ENCODE measurements at places on chromosomes 12 and 14. TPM values are rescaled to one million over a fixed set of nuclear protein-coding genes. Genes with fewer than 3 reads are reported as not detected.

GARIN6 gene
- not detected for total RNA-seq

GRCh38 chr12:52367876-52368275 lies 595 bp upstream of the KRT85 start:
- no peak overlapping the region for H3K4me3 ChIP-seq
- peaks cover 14% of the 10 kb centered on the region for H3K4me1 ChIP-seq
- H3K27ac ChIP-seq, result no peak overlapping the region
- no peaks in the 10 kb centered on the region for H3K27me3 ChIP-seq
- H3K36me3 ChIP-seq, result no peaks in the 10 kb centered on the region

GRCh38 chr14:87952307-87953094 lies 40.5 kb downstream of the GALC start:
- no peak for DNase-seq
- H3K4me1 ChIP-seq, result no peaks in the 10 kb centered on the region
- no peaks in the 10 kb centered on the region for H3K27me3 ChIP-seq
- H3K4me3 ChIP-seq, result no peak overlapping the region

DNA sequence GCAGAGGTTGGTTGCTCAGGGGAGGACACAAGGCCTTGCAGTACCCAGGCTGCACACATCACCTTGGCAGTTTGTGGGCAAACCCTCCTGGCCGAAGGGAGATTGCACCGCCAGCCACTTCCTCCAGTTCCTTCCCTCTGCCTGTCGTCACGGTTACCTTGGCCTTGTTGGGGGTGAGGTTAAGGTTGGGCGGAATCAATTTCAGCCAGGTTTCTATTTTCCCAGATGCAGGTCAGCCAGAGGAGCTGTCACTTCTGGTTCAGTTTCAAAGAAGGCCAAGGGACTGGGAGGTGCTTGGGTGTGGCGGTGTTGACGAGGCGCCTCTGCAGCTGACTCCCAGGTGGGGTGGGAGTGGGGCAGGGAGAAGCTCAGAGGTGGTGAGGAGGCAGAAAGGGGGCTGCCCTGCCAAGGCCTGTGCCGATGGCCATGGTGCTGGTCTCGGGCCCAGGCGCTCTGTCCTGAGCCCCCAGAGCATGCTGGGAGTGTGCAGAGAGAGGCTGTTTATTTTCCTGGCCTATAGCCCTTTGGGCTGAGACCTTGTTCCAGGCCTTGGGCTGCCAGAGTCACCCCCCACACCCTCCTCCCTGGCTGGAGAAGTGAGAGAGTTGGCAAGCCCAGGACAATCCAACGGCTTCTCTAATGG lies 31.4 kb downstream of the JDP2 start:
- no peak for DNase-seq
- H3K27me3 ChIP-seq, result no peaks in the 10 kb centered on the region
- peaks cover 28% of the 10 kb centered on the region for H3K36me3 ChIP-seq
- no peak overlapping the region for H3K4me3 ChIP-seq
- peak overlapping the region; percentile 23 for H3K27ac ChIP-seq

DNAAF2 gene
- 7.5 TPM for total RNA-seq

- H3K27me3 ChIP-seq, result peaks cover 62% of the 10 kb centered on the region
- no peak overlapping the region for H3K4me3 ChIP-seq
- no peak overlapping the region for H3K27ac ChIP-seq
- H3K4me1 ChIP-seq, result peaks cover 15% of the 10 kb centered on the region
Observed at GRCh38 chr12:132222808-132223173, 78.5 kb downstream of the NOC4L start.

- peak overlapping the region; percentile 73 for H3K27ac ChIP-seq
- H3K4me3 ChIP-seq, result no peak overlapping the region
- no peak for DNase-seq
- no peaks in the 10 kb centered on the region for H3K27me3 ChIP-seq
- H3K36me3 ChIP-seq, result peaks cover 53% of the 10 kb centered on the region
- H3K4me1 ChIP-seq, result peaks cover 32% of the 10 kb centered on the region
Observed at GRCh38 chr14:69087061-69087461, 65.9 kb downstream of the DCAF5 start.

RIN3 gene
- total RNA-seq, result 2.1 TPM

Data from suprapubic skin (tissue), 4 donors.